ENCODE measurements at places on chromosomes 6 and 20. TPM values are rescaled to one million over a fixed set of nuclear protein-coding genes. Genes with fewer than 3 reads are reported as not detected.

Gene RGL2
- total RNA-seq, result 63.3 TPM

DNA sequence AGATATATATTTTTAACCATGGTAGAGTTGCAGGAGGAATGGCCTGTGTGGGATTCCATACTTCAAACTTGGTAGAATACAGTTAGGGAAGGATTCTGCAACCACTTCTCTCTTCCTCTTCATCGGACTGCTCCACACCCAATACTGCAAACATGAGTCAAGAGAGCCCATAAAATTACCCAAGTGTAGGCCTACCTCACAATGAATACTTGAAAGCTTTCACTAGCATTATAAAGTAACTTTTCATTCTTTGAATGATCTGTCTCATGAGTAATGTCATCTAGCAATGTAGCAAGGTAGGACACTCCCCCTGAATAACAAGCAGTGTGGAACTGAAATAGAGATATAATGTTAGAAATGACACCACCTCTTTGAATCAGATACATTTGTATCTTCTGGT, 79.4 kb downstream of the FOXC1 start:
- no peak for DNase-seq

- DNase-seq, result no peak
Measured at GRCh38 chr20:1805161-1805581, 90.0 kb upstream of the SIRPA start.

GRCh38 chr6:153207617-153208016, 76.5 kb upstream of the RGS17 start:
- no peak for DNase-seq

Gene SMIM26
- total RNA-seq, result 144 TPM

GRCh38 chr6:42359021-42359420, 92.7 kb downstream of the TRERF1 start:
- DNase-seq, result no peak

- no peak for DNase-seq
Measured at GRCh38 chr6:9044426-9044825, 609.1 kb upstream of the SLC35B3 start.

Gene NFKBIL1
- total RNA-seq, result 28.9 TPM

- DNase-seq, result no peak
Measured at GRCh38 chr20:42609618-42610017, 580.1 kb downstream of the PTPRT start.

DNA sequence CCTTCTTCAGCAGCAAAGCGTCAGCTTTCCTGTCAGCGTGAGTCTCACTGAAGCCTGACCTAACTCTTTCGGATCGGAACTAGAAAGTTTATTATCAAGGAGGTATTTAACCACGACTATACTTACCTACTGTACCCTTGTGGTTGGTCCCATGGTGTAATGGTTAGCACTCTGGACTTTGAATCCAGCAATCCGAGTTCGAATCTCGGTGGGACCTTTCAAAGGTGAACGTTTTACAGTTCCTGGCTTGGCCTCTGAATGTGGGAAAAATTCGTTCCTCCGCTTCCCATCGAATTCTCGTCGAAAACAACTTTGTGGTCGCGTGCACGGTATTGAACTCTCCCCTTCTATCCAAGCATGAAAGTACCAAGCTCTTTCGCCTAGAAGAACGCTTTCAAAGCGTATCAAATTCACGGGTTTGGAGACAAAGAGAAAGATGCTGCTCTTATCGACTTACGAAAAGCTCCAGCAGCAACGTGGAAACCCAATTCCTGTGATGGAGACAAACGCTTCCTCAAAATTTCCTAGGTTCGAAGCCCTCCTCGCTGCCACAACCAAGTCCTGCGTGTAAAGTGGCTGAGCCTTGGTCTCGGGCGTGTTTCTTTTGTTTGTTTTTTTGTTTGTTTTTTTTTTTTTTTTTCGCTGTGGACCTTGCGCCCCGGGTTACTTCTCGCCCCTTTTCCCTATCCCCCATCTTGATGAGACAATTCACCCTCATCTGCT, 63.7 kb downstream of the GPX5 start:
- DNase-seq, result peak; percentile 91

- no peak for DNase-seq
Measured at GRCh38 chr20:63186084-63186483, 29.8 kb downstream of the YTHDF1 start.

DNA sequence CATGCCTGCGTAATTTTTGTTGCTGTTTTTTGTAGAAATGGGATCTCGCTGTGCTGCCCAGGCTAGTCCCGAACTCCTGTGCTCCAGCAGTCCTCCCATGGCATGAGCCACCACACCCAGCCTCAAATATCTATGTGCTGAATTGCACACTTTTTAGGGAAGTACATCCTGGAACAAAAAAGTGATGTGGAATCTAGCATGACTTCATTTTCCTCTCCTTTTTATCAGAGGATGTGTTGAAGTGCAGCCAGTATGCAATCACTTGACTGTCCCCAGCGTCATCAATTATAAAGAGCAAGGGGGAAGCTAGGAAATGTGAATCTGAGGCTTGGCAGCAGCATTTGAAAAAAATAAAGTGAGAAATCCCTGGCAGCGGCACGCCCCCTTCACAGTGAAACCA, 6.4 kb upstream of the EXOC2 start:
- no peak for DNase-seq

DNA sequence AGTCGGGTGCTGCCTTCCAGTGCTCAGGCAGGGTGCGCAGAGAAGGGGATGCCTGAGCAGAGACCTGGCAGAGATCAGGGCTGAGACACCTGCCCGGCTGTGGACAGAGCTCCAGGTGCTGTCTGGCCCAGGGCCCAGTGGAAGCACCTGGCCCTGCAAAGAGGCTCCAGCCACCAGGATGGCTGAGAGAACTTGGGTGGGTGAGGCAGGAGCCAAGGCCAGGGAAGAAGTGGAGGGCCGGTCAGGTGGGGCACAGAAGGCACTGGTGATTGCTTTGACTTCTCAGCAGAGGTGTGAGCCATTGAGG, 31.2 kb downstream of the PNLDC1 start:
- DNase-seq, result no peak

DNA sequence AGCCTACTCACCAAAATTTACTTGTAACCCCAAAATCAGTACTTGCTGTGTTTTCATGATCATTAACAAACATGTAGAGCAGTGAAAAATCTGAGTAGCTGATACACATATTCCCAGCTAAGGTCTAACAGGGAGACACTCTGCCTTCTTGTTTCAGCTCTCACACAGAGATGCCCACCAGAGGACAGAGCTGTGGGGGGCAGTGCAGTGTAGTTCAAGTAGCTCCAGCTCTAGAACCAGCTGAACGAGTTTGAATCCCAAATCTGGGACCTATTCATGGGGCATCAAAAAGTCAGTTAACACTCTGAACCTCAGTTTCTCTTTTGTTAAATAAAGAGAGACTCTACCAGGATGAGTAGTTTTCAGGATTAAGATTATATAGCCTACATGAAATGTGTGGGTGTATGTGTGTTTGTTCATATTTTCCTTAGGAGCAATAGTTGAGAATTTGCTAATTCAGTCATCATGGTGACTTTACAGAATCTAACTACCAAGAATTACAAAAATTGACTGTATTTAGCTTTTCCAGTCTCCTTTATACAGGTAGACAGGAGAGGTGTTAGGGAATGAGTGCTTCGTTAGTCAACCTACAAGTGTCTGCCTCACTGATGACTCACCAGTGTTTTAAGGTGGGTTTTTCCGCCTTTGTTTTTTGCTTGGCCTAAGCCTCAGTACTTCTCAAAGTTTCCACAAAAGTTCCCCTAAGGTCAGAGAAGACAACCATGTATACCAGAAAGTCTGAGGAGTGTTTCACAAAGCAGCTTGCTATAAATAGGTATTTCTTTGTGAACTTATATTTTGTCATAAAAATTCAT, 164.0 kb upstream of the RUNX2 start:
- no peak for DNase-seq

Gene CFAP206
- 0.20 TPM for total RNA-seq

- no peak for DNase-seq
Measured at GRCh38 chr6:58290177-58290576, 972.7 kb downstream of the PRIM2 start.

GRCh38 chr6:108169464-108170331, 3.9 kb downstream of the NR2E1 start:
- no peak for DNase-seq

- DNase-seq, result no peak
Measured at GRCh38 chr6:40251637-40252300, 317.5 kb upstream of the MOCS1 start.

DNA sequence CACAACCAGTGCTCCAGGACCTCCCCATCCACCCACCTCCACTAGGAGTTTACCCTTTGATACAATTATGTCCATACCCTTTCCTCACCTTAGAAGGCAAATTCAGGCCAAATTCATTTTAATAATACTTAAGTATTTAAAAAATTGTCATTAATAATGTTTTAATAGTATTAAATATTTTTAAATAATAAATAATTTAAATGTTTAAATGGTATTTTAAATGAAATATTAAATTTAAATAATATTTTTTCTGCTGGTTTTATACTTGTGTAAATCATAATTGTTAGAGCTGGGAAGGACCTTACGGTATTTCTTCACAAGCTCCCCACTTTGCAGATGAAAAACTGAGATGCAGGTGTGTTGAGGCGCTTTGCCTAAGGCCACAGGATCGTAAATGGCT, 67.8 kb downstream of the NRN1 start:
- DNase-seq, result no peak

DNA sequence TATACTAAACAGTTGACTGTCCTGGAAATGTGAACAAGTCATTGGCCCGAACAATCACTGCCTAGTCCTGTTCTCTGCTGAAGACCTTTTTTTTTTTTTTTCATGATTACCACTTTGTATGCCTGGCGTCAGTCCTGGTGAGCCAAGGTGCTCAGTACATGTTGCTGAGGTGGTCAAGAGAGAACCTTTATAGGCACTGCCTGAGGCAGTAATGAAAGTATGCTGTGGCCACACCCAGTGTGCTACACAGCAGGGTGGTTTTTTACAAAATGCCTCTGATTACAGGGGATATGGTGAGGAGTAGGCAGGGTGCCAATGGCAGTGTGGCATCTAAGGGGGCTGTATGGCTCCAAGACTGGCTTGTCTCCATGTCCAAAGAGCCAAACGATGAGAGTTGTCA, 135.1 kb upstream of the ENPP5 start:
- DNase-seq, result no peak

DNA sequence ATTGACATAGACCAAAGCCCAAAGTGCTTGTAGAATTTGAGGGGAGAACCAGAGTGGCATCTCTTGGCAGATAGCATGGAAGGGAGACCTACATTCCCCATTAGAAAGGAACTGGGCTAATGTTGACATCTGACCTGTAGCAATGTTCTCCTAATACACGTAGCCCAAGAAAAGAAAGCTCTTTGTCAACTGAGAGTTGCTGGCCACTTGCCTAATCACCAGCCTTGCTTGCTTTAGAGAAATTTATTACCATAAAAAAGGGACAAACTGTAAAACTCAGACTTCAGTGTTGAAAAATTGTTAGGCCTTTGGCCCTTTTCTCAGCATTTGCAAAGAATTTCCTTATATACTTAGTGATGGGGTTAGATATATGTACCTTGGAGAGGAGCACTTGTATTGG, 777.5 kb downstream of the MAFB start:
- DNase-seq, result no peak

Gene KLC4
- total RNA-seq, result 73.5 TPM

DNA sequence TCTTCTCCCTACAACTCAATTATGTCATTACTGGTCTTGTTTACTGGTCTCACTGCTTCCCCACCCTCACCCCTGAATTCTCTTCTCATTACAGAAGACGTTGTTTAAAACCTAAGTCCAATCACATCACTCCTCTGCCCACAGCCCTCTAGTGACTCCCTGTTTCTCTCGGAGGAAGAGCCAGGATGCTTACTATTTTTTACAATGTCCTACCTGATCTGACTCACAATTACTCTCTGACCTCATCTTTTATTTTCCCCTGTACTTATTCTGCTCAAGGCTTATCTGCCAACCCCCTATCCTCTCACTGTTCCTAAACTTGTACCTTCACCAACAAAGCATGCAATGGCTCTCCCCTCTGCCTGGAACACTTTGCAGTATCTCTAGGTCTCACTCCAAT, 400.4 kb upstream of the PTCHD4 start:
- no peak for DNase-seq

DNA sequence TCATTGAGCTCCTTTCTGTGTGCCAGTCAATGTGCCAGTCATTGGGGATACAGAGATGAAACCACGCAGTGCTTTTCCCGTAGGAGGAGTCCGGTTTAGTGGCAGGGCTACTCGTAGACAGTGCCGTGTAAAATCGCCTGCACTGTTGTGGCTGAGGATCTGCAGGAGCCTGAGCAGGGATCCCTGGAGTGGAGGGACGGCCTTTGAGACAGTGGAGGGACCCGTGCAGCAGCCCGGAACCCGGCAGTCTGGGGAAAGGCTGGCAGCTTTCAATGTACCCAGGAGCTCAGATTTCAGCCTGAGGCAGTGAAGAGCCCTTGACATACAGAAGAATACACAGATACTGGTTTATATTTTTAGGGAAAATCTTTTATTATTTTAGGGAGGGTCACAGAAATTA, 203.3 kb downstream of the ARID1B start:
- no peak for DNase-seq

- DNase-seq, result no peak
Measured at GRCh38 chr20:2907519-2907918, 34.2 kb downstream of the PTPRA start.

Gene ETV7
- total RNA-seq, result 0.88 TPM

Gene PSORS1C2
- total RNA-seq, result not detected

GRCh38 chr20:653590-654416, 803 bp upstream of the SRXN1 start:
- no peak for DNase-seq
